ENCODE measurements at places on chromosomes 7 and 10. TPM values are rescaled to one million over a fixed set of nuclear protein-coding genes. Genes with fewer than 3 reads are reported as not detected.

DNA sequence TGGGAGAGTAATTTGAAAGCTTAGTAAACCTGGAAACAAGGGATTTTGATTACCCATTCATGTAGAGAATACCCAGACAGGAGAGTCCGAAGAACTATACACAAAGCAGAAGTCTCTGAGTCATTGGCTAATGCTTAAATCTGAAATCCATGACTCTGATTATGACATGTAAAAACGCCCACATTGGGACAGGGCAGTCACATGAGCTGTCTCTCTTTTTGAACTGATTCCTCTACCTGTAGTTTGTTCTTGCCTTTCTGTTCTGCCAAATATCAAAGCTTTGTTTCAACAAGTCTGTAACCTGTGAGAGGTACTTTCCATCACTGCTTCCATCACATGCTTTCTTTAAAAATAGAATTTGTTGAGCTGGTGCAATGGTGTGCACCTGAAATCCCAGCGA, 4.3 kb upstream of the GPNMB start:
- no peak for DNase-seq

GRCh38 chr10:92967641-92968040, 93.0 kb upstream of the CYP26C1 start:
- DNase-seq = no peak

DNA sequence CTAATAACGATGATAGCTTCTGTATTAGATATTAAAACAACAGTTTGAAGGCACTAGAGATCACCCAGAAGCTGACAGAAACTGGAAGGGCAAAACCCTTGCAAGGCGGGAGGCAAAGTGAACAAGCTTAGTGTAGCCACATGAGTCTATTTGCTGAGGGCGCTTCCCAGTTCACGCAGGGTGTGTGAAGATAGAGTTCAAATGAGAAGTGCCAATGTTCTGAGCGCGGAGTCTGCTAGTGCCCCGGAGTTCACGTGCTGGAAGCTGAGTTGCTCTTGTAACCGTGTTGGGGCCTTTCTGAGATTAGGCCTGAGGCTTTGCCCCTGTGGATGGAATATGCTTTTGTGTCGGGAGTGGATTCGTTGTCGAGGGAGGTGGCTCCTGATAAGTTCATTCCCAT, 16.6 kb upstream of the GTPBP4 start:
- DNase-seq = no peak

- no peak for DNase-seq
These were observed 266.7 kb upstream of the CHRM2 start for GRCh38 chr7:136601772-136602171.

DNA sequence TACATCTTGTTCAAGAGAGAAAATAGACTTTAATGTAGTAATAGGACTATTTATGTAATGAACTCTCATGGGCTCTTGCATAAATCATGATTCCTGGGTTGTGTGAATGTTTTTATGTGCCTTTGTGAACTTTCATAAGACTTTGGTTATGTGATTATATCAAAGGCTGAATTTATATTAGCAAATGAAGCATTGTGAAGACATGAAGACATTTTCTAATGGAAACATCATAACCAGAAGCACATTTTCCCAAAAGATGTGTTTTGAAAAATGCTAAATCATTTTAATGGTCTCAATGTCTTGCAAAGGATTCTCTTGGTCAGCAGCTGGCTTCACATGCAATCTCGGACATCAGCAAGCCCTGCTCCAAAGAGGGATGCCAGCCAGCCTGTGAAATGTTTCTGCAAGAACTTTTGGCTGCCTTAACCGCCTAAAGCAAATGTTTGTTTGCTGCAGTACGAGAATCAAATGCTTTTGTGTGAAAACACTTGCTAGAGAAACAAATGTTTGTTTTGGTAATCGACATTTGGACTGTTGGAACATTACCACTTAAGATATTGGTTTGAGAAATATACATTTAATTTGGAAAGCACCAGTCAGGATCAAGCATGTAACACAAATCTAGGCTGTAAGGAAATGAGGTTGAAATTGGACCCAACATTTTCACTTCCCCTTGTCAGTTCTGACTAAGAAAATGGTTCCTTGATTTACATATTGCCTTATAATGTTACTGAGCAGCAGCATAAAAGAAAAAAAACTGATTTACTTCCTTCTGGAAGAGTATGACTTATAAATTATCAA, 102.1 kb downstream of the RTKN2 start:
- DNase-seq = no peak

DNA sequence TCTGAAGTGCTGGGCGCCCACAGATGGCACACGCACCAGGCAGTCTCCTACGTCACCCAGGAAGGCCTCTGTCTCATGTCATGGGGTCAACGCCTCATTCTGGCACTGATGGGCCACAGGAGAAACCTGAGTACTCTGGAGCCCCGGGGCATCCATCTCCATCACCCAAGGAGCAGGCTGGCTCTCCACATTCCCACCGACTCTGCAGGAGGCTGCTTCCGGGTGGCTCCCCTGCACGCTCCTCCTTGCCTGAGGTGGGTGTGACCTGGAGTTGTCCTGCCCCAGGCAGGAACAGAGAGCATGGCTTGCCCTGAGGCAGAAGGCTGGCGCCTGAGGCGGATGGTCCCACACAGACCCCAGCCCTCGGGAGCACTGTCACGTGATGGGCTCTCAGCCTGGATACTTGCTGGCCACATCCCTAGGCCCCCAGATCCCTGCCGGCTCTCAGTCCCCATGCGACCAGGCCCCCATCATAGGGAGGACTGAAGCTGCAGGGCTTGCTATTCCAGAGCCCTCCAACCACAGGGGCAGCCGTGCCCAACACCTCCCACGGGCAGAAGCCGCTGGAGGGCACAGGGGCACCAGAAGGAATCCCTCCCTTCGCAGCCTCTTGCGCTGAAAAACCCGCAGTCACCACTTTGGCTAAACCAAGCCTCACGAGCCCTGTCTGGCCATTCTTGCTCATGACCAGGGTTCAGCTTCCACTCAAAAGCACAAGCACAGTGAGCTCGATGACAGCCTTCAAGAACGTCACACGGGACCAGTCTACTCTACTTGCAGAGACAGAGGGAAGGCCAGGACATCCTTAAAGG, 80.7 kb downstream of the MAD1L1 start:
- DNase-seq = no peak

GRCh38 chr7:129777993-129778769, 166.7 kb downstream of the NRF1 start:
- DNase-seq = no peak

DNA sequence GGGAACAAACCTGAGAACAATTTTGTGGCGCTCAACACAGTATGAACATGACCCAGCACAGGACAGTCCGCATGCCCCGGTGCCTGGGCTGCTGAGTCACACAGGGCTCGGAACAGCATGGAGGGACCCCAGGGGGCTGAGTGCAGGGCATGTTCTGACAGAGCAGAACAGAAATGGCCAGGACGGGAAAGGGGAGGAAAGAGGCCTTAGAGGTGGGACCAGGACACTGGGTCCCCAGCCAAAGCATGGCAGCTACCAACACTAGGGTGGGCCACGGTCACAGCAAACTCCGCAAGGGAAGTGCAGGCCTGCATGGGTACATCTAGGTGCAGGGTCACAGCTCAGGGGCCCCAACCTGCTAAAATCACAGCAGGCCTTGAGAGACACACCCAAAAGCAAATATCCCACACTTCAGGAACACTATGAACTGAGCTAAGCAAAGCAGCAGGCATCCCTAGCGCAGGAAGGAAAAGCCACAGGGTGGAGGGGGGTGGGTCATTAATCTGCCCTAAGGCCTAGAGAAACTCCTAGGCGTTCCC, 5.6 kb downstream of the IMPDH1 start:
- no peak for DNase-seq

DNA sequence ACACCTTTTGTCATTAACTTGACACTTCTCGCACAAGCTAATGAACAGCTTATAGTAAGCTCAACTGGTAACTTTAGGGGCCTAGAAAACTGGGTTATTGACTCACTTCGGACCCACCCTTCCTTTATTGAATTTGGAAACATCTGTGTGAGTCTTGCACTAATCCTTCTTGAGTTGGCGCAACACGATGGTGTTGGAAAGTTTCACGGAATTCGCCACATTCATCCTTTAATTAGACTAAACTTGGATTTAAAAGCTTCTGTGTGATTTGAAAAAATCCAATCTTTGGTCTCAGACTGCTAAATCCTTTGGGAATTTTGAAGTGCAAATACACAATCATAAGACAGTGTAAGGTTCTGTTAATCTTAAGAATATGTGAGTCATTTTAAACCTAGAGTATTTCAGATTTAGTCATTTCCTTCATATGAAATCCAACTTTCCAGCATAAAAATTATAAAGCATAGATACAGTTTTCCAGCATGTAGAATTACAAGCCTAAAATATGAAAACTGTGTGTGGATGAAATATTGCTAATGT, 15.1 kb downstream of the FZD8 start:
- no peak for DNase-seq

DNA sequence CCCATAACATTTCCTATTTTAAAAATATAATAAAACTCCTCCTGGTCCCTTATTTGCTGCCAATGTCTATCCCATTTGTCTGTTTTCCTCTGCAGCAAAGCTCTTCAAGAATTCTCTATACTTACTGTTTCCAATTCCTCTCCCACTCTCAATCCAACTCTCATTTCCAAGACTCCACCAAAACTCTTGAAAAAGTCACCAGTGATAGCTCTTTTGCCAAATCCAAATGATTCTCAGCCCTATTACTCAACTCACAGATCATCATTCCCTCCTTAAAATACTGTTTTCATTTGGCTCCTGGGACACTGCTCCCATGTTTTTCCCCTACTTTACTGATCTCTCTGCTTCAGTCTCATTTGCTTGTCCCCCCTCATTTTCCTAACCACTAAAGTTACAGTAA, 139.4 kb downstream of the HIBADH start:
- no peak for DNase-seq

- no peak for DNase-seq
These were observed 56.6 kb downstream of the PON1 start for GRCh38 chr7:95267754-95268153.

DNA sequence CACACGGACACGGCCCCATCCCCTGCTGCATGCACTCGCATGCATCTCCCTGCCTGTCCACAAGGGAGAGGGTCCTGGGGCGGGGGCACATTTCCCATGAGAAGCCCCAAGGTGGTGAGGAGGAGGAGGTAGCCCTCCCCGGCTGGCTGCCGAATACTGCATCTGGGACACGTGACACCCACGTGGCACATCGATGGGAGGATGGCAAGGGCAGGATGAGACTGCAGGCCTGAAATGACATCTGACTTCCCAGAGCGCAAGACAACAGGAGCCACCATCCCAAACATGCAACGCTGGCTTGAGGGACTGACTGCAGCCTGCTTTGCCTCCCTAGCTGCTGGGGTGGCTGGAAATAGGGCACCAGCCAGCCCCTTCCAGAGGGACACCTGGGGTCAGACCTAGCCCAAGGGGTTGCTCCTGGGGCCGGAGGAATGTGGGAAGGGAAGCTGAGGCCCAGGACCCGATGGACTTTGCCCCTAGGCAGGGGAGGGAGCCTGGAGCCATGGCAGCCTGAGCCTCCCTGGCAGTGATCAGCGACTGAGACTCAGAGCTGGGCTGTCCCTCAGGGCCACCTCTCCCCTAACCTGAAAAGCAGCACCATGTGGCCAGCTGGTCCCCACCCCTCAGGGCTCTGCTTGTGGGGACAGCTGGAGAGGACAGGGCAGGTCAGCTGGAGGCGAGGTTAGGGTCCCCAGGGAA, 16.1 kb downstream of the BUD23 start:
- no peak for DNase-seq

- DNase-seq = no peak
These were observed 34.9 kb upstream of the TCERG1L start for GRCh38 chr10:131346456-131346855.

GRCh38 chr7:156772725-156773124, 120.3 kb downstream of the LMBR1 start:
- no peak for DNase-seq

GRCh38 chr7:47635091-47636080, 53.5 kb upstream of the TNS3 start:
- DNase-seq = no peak

- no peak for DNase-seq
These were observed 98.1 kb downstream of the CCDC71L start for GRCh38 chr7:106562711-106563366.

- DNase-seq = no peak
These were observed 478.6 kb downstream of the LRMDA start for GRCh38 chr10:75910032-75910431.

- no peak for DNase-seq
These were observed 79.8 kb upstream of the NME8 start for GRCh38 chr7:37768611-37769010.

GRCh38 chr7:55477781-55478374, 94.4 kb downstream of the VOPP1 start:
- no peak for DNase-seq

GRCh38 chr10:84261236-84261915, 16.5 kb downstream of the RGR start:
- no peak for DNase-seq

DNA sequence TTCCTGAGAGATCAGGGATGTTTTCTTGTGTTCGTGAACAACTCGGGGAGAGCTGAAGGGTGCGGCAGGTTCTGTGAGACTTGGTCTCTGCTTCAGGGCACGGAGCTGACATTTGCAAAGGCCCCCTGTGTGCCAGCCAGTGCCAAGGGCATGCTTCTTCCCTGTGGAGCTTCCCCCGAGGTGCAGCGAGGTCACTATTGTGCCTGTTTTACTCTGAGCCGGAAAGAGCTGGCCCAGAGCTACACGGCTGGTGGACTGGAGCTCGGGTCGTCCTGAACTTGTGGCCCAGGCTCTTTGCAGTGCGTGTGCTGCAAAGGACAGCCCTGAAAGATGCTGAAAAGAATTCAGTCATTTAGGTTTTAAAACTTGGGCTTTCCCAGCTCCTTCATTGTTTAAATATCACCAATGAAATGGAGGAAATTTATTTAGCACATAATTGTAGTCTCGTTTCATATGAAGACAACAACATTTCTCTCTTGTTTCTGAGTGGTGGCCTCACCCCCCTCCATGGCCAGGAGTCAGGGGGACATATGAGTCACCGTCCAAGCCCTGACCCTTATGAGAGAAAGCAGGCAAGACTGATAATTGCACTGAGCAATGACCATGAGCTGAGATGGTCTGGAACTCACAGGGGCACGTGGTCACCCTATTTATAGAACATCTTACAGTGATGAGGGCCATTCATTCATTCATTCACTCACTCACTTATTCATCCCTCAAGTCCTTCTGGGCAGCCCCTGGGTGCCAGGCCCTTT, 102.6 kb downstream of the PTPRE start:
- DNase-seq = no peak

GRCh38 chr7:7306231-7306630, 123.9 kb downstream of the C1GALT1 start:
- DNase-seq = no peak

GRCh38 chr10:22219308-22219707, 1.5 kb upstream of the EBLN1 start:
- DNase-seq = no peak

The TET1 gene
- total RNA-seq = 3.7 TPM

The IFIT1B gene
- not detected for total RNA-seq

The CCDC146 gene
- 10.5 TPM for total RNA-seq

The KCNH2 gene
- 0.27 TPM for total RNA-seq

The ATG9B gene
- 12.1 TPM for total RNA-seq

The KLLN gene
- total RNA-seq = 1.1 TPM

The ZPBP gene
- total RNA-seq = not detected

The TFR2 gene
- 9.8 TPM for total RNA-seq

The PNLIPRP2 gene
- total RNA-seq = not detected

The ZNF804B gene
- not detected for total RNA-seq

The PNLIPRP1 gene
- total RNA-seq = not detected

The GRM3 gene
- not detected for total RNA-seq

The OPALIN gene
- total RNA-seq = not detected

The SEM1 gene
- 40.3 TPM for total RNA-seq

The GNAT3 gene
- not detected for total RNA-seq
